Renal cortical epithelial cell (primary cell): ENCODE measurements at places on chromosomes 6 and 20.

- no peak for DNase-seq
Observed at GRCh38 chr20:24972341-24972740, 20.2 kb downstream of the APMAP start.

- no peak for DNase-seq
Observed at GRCh38 chr6:159692303-159693127, 526 bp downstream of the SOD2 start.

GRCh38 chr6:127786109-127786508 lies 114.7 kb downstream of the THEMIS start:
- DNase-seq: no peak

DNA sequence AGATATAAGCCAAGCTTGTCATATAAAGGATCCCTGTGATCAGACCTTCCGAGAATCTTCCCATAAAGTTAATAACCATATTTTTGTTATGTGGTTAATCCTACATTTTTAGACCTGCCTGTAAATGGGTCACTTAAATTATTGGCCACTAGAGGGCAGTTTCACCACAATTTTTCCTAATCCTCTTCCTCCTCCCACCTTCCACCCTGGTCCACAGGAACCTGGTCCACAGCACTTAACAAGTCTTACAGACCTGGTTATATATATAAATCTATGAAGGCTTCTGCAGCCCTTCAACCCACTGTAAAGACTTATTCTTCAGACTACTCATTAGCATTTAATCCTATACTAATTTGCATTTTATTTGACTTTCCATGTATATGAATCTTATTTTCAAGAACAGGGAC lies 28.3 kb downstream of the MRS2 start:
- DNase-seq: peak; percentile 48

DNA sequence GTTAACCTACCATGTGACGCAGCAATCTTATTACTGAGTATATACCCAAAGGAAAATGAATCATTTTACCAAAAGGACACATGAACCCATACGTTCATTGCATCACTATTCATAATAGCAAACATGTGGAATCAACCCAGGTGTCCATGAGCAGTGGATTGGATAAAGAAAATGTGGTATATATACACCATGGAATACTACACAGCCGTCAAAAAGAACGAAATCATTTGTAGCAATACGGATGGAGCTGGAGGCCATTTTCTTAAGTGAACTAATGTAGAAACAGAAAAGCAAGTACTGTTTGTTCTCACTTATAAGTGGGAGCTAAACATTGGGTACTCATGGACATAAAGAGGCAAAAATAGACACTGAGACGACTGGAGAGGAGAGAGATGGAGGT lies 44.2 kb downstream of the TBPL1 start:
- DNase-seq: no peak

DNA sequence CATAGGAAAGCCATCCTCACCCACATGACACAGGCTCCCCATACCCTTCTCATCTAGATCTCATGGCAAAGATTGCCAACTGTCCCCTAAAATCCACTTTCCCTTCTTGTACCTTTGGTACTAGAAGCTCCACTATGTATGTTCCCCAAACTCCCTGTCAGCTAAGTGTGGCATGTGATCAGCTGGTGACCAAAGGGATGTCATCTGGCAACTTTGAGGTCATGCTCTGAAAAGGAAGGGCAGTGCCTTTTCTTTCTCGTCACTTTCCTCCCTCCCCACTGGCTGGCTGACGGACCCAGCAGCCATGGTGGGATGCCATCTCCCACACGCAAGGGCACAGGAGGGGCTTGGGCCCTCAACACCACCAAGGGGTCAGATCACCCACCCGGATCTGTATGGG lies 23.8 kb upstream of the TAF8 start:
- DNase-seq: no peak

DNA sequence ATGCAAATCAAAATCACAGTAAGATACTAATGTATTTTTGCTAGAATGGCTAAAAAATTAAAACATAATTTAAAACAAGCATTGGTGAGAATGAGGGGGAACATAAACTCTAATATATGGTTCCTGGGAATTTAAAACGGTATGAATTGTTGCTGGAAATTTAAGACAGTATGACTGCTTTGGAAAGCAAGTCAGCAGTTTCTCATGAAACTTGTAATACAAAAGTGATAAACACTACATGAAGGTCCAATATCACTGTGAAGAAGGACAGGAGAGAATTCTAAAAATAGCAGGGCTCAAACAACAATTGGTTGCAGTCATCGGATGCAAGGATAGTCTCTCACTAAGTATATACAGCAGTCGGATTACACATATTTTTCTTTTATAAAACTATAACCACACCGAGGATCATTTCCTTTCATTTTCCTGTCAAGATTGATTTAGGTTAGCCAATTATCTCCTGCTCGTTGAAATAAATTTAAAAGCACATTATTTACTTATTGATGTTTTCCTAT lies 18.5 kb upstream of the PRSS16 start:
- DNase-seq: no peak

- DNase-seq: peak; percentile 47
Observed at GRCh38 chr6:153231048-153231646, 100.1 kb upstream of the RGS17 start.

GRCh38 chr6:167806061-167806700 lies 20.5 kb upstream of the AFDN start:
- DNase-seq: no peak

- no peak for DNase-seq
Observed at GRCh38 chr20:21266191-21266536, 37.0 kb upstream of the XRN2 start.

DNA sequence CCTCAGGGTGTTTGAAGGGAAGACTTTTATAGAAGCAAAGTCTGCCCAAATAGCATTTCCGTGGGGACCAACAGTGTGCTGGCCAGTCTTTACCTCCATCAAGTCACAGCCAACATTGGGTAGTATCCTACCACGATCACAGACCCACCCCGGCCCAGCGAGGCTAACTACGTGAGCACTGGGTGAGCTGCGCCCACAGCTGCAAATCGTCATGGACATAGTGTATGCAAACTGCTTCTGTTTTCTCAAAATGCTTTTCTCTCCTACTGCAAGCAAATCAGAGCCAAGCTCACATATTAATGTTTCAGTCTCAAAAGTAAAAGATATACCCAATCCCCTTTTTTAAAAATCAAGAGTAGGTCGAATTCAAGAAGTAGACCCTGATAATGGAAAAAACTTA lies 592.8 kb upstream of the CDH4 start:
- no peak for DNase-seq

DNA sequence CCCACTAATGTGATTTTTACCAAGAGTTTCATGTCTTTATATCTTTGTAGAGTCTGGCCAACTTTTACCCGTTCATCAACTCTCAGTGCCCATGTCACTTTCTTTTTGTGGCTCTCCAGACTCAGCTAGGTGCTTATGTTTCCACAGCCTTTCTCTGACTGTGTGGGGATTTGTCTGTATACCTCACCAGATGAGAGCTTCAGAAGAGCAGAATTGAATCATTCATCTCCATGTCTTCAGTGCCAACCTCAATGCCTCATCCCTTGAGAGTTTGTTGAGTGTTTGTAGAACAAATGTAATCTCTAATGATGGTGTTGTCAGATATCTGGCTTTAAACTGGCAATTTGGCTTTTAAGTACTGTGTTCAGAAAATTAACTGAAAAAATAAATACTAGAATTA lies 16.8 kb upstream of the CCN2 start:
- DNase-seq: no peak

- no peak for DNase-seq
Observed at GRCh38 chr6:156590482-156590881, 186.7 kb upstream of the ARID1B start.

DNA sequence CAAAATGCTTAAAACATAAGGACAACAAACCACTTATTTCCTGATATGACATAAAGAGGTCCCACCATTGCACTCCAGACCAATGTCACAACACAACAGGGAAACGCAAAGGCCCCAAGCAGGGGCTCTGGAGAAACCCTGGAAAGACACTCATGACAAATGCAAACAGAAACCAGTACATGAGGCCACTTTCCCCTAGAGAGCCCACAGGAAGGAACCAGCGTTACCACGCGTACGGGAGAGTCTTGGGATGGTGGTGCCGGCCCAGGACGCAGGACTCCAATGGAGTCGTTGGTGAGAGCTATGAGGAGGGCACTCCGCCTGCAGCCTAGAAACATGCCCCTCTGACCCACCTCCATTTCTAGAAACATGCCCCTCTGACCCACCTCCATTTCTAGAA lies 20.2 kb downstream of the GMEB2 start:
- no peak for DNase-seq

GRCh38 chr6:43738877-43739641 lies 31.0 kb upstream of the VEGFA start:
- no peak for DNase-seq

- peak; percentile 47 for DNase-seq
Observed at GRCh38 chr6:6694825-6695624, 106.5 kb downstream of the LY86 start.

DNA sequence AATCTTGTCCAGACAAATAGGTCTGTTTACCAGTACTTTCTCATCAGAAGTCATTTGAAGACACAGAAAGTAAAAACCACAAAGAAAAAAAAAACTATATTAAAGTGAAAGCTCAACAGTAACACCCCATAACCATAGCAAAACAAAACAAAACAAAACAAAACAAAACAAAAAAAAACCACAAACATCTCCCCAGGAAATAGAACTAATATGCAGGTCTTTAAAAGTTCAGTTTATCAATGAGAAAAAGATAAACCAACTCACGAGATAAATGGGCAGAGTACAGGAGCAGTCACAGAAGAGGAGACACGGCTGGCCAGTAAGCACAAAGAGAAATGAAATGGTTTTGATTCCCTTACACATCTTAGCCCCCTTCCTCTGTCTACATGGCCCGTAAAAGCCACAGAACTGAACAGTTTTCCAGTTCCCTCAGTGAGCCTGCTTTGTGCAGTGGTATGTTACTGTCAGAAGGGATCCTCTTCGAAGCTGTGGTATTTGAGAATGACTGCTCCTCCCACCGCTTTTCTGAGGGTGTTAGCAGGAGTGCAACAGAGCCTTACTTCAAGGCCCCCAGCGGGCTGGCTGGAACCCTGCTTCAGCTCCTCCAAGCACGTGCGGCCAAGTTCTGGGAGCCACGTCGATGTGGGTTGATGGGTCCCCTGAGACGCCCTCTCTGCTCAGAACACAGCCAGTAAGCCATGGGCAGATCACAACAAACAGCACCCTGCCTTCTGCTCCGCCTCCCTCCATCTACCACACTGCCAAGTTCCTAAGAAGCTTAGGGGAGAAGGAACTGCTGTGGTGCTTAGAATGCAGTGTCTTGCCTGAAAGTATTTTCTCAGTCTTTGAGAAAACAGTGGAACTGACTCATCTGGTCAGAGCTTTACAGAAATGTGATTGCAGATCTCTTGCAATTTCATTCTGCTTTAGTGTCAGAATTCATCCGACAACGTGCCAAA lies 14.0 kb downstream of the UST start:
- peak; percentile 73 for DNase-seq

DNA sequence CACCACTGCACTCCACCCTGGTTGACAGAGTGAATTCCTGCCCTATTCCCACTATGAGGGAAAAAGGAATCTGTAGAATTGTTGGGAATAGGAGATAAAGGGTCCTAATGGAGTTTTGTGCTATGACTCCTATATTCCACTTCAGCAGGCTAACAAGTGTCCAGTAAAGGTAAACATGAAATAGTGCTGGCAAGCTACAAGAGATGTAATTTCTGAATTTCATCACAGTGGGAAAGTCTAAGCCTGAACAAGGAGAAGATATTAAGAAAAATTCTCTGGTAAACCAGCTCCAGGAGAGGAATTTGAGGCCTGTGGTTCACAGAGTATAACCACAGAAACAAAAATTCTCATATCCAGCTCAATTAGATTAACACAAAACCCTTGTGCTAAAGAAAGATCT lies 10.3 kb upstream of the C6orf58 start:
- DNase-seq: peak; percentile 28

GRCh38 chr20:45469336-45470261 lies at the start of gene WFDC2:
WFDC2 (plus strand) TSS chr20:45469753; CDS start chr20:45469782, 29 bp downstream.
- peak; percentile 62 for DNase-seq

DNA sequence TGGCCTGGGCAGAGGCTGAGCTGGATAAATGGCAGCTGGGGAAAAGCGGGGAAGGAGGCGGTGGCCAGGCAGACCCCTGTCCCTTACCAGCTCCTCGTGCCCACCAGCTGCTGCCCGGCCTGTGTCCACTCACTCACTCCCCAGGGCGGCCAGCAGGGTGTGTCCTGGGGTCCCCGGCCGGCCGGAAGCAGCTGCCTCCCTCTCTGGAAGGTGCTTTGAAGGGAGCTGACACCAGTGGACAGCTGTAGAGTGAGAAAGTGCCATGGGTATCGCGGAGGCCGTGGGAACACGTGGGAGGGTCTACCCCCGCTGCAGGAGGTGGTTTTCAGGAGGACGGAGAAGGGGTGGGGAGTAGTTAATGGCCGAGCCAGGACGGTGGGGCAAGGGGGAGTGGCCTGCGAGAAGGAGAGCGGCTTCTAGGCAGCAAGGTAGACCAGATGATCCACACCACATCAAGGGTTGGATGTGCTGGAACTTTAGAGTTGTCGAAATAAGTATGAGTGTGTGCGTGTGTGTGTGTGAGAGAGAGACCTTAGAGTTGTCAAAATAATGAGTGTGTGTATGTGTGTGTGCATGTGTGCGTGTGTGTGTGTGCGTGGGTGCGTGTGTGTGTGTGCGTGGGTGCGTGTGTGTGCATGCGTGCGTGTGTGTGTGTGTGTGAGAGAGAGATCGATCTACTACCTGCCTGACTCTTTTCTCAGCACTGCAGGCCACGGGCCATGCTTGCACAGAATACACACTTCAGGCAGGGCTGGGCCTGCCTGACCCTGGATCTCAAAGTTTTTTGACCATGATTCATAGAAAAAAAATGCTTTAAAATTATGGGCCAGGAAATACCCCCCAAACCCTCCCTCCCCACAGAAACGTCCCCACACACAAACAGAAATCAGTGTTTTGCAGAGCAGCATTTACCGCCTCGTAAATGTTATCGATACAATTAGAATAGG lies 43.9 kb downstream of the CDH4 start:
- no peak for DNase-seq

- DNase-seq: no peak
Observed at GRCh38 chr6:40685862-40686261, 98.7 kb upstream of the LRFN2 start.

GRCh38 chr20:19775353-19776253 lies 17.5 kb downstream of the RIN2 start:
- peak; percentile 91 for DNase-seq

DNA sequence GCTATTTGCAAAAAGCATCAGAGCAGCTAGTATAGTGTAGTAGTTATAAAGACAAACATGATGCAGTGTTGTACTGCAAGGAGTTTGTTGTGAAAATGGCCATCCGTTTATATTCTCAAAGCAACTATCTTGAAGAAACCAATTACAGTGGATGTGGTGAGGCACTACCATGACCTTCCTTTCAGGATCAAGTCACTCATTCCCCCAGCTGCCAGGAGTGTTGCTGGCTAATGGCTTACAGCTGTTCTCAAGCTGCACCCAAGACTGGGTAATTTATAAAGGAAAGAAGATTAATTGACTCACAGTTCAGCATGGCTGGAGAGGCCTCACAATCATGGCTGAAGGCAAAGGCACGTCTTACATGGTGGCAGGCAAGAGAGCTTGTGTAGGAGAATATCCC lies 29.0 kb downstream of the ADGRF4 start:
- peak; percentile 57 for DNase-seq

GRCh38 chr6:142700671-142701312 lies 244.2 kb downstream of the HIVEP2 start:
- DNase-seq: no peak
